Dermis blood vessel endothelial cell (primary cell): ENCODE measurements at places on chromosomes 12 and 14.

GRCh38 chr14:99320621-99321235 is 48.7 kb upstream of the BCL11B start:
- no peak for DNase-seq

GRCh38 chr12:6905414-6906040 is 905 bp downstream of the LRRC23 start:
- DNase-seq, result no peak

DNA sequence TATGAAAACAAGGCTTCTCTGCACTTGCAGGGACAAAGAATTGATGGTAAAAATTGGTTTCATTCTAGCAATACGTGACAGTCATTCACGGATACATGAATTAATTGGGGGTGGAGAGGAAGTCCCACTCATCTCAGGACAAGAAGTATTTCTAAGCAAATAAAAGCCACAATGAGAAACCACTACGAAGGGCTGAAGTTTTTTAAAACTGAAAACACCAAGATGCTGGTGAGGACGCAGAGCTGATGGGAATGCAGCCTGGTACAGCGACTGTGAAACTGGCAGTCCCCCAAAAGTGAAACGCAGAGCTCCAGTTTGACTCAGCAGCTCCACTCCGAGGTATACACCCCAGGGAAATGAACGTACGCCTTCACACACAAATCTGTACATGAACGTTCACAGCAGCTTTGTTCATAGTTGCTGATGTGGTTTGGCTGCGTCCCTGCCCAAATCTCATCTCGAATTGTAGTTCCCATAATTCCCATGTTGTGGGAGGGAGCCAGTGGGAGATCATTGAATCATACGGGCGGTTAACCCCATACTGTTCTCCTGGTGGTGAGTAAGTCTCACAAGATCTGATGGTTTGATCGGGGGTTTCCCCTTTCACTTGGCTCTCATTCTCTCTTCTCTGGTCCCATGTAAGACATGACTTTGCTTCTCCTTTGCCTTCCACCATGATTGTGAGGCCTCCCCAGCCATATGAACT is 89.0 kb downstream of the SCARB1 start:
- peak; percentile 13 for DNase-seq

GRCh38 chr14:100015251-100015655 is 50.0 kb upstream of the EVL start:
- DNase-seq, result peak; percentile 54

- no peak for DNase-seq
These were observed 7.0 kb downstream of the SRP54 start for GRCh38 chr14:34989762-34990161.

DNA sequence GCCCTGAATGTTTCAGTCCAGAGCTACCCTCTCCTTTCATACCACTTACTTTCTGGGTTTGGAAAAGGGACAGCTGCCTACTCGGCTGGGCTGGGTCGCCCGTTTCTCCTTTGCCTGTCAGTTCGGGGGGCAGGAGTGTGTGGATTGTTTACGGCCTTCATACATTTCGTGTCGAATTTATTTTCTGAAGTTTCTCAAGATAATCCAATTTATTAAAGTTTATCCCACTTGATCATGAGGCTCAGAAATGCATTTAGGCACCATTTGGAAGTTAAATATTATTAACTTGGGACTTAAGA is 608 bp downstream of the ZNF410 start:
- peak; percentile 47 for DNase-seq

GRCh38 chr12:18207266-18207665 is 54.1 kb upstream of the PIK3C2G start:
- DNase-seq, result no peak

GRCh38 chr12:45872446-45872845 is 117.9 kb downstream of the SCAF11 start:
- DNase-seq, result no peak

GRCh38 chr14:100092832-100093231 is 27.6 kb downstream of the EVL start:
- no peak for DNase-seq

DNA sequence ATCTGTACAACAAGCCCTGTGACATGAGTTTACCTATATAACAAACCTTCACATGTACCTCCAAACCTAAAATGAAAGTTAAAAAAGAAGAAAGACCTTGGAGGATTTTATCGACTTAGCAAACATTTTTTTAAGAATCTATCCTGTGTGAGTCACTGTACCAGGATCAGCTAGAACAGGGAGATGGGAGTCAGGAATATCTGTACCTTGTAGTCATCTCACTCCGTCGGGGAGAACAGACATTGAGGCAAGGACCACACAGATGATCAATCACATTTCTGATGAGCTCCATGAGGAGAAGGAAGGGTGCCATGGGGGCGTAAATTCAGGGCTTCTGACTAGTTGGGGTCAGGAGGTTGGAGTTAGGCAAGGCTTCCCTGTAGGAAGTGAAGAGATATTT is 310.6 kb downstream of the VRK1 start:
- no peak for DNase-seq

GRCh38 chr12:19957308-19958125 is 410.8 kb upstream of the PDE3A start:
- no peak for DNase-seq

GRCh38 chr14:53652068-53652467 is 304.6 kb downstream of the BMP4 start:
- DNase-seq, result no peak

- no peak for DNase-seq
These were observed 114.3 kb upstream of the PDZRN4 start for GRCh38 chr12:41073633-41074472.

DNA sequence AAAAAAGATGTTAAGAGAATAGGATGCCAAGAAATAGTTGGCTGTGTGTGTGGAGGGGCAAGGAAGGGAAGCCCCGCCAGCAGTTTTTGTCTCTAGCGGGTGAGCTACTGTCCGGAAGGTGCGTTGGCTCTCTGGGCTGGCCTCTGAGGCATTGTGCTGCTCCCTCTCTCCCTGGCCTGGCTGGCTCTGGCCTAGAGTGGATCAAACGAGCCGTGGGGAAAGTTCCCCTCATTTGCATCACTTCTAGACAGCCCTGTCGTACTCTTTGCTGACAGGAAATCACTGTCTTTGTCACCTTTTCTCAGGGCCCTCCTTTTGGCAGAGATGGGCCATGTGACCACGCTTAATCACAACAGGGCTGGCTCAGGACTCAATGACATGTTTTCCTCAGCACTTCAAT is 236.1 kb upstream of the NPAS3 start:
- DNase-seq, result peak; percentile 17

DNA sequence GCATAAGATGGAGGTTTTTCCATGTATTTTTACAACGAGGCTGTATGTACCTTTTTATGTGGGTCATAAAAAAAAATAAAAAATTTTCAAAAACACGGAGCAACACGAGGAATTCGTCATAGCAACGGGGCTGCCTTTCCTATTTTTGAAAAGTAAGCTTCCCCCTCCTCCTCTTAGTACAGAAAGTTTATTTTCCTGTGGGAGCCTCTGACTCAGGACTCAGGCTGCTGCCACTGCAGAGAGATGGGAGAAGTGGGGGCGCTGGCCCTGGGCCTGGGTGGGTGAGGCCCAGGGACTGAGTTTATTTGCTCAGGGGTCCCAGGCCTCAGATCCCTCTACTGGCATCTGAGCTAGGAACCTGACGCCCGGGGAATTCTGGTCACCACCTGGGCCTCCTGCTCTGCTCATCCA is 10.2 kb upstream of the CMKLR1 start:
- DNase-seq, result no peak

DNA sequence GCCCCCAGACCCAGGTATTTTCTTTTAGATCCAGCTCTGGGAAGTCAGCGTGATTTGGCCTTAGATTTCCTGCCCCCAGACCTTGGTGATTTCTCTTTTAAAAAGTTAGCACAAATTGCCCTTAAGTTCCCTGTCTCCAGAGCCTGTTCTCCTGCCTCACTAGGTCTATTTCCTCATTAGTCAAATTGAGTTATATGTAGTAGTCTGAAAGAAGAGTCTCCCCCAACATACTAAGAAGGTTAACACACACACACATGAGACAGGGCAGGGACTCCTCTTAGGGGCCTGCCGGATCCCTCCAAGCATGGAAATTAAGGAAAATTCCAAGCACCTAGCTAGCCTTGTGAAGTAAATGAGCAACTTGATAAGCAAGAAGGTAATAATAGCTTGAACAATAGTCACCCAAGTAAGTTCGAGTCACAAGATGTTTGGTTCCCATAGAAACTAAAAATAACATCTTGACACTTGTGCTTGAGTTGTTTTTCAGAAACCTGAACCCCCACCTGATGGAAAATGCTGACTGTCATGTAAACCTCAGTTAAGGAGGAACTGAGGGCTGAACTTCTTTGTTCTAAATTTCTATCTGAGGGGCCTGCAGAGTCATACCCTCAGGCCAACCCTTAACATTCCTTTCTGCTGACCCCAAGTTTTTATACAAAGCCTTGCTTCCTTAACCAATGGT is 51.6 kb downstream of the CAND1 start:
- DNase-seq, result peak; percentile 16

DNA sequence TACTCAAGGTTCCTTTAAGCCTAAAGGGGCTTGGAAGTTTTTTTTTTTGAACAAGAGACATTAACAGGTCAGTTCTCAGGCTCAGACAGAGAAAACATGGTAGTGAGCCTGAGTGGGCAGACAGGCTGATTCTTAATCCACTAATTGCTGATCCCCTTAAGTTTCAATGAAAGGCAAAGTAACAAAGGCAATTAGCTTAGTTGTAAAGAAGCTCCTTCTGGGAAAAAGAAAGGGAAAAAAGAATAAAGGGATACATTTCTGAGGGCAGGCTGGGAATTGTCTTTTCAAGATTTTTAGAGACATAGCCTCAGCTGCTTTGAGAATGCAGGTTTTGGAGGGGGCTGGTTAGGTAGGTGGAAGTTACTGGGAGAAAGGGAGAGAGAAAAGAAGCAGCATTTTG is 133.8 kb downstream of the CFAP54 start:
- no peak for DNase-seq

DNA sequence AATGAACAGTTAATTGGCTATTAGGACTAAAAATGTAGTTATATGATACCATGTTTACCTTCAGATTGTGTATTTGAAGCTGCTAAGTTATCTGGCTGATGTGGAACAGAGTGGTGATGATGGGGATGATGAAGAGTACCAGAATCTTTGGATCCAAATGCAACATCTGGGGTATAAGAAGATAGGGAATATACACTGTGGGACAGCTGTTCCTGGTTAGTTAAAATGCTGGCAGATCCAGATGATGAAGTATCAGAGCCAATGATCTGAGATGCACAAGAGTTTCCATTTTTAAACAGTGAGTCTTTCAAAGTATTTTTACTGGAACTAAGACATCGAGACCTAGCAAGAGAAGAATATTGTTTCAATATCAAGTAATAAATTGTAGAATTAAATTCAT is 31.6 kb downstream of the SENP1 start:
- no peak for DNase-seq

DNA sequence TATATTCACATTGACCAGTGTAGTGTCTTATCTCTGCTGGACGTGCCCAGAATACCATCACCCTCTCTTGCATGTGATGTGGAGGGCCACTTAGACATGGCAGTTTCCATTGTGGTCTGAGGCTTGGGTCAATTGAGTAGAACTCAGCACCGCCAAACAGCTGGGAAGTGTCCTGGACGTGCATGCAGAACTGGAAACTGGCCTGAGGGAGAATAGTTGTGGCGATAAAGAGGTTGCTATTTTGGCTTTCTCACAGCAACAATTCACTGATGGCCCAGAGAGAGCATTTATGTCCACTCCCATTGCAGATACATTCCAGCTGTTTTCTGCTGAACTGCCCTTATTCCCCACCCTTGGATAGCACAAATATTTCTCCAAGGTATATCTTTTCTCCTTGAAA is 210.1 kb upstream of the DAAM1 start:
- no peak for DNase-seq

GRCh38 chr12:24173067-24173466 is 223.6 kb upstream of the SOX5 start:
- no peak for DNase-seq

DNA sequence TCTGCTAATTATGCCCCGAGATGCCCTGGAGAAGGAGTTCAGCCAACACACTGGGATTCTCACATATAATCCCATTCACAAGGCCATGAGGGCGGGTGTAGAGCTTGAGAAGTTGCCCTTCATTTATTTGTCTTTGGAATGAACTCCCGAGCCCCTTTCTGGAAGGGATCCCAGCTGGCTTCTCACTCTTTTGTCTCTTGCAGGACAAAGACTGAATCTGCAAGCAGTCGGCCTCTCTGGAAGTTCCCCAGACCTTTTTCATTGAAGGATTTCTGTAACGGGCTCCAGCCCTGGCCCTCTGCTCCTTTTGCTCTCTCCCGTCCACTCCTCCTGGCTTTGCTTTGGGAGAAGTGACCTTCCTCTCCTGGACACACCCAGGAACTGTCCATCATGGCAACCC is 163.3 kb upstream of the SFSWAP start:
- DNase-seq, result no peak

DNA sequence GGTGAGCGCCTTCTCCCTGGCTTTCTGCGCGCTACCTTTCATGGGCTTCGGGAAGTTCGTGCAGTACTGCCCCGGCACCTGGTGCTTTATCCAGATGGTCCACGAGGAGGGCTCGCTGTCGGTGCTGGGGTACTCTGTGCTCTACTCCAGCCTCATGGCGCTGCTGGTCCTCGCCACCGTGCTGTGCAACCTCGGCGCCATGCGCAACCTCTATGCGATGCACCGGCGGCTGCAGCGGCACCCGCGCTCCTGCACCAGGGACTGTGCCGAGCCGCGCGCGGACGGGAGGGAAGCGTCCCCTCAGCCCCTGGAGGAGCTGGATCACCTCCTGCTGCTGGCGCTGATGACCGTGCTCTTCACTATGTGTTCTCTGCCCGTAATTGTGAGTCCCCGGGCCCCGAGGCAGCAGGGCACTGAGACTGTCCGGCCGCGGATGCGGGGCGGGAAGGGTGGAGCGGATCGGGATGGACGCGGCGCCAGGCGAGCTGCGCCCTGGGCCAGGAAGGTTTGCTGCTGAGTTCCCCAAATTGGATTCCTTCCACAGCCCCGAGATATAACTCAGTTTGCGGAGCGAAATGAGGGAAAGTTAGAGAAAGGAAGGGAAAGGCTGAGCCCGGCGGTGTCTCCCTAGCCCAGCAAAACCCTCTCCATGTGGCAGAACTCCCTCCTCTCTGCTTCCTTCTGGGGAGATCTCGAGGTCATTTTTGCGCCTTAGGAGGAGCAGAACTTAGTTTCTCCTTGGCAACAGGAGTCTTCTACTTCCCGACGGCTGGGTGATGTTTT is 972 bp downstream of the PTGDR start:
- DNase-seq, result no peak

- DNase-seq, result no peak
These were observed 127.2 kb downstream of the BCAT1 start for GRCh38 chr12:24821691-24822090.

GRCh38 chr14:55221968-55222367 is 30.6 kb upstream of the DLGAP5 start:
- DNase-seq, result no peak

- peak; percentile 43 for DNase-seq
These were observed 11.4 kb downstream of the AGAP2 start for GRCh38 chr12:57726884-57727757.

GRCh38 chr14:39988939-39989338 is 556.7 kb upstream of the FBXO33 start:
- DNase-seq, result no peak

DNA sequence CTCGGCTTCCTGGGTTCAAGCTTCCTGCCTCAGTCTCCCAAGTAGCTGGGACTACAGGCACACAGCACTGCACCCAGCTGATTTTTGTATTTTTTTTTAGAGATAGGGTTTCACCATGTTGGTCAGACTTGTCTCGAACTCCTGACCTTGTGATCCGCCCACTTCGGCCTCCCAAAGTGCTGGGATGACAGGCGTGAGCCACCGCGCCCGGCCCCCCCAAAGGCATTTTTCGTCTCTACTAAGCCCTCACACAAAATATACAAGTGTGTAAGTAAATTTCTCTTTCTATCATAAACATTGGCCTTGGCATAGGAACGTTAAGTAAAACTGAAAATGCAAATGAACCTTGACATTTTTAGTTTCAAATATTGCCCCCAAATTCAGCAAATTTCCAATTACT is 2.1 kb downstream of the ACAD10 start:
- DNase-seq, result no peak
